ENCODE measurements at places on chromosomes 2 and 18.

- DNase-seq, result no peak
These were observed 26.0 kb downstream of the GALNT5 start for GRCh38 chr2:157283468-157283867.

- no peak for DNase-seq
These were observed 179.8 kb downstream of the HDAC4 start for GRCh38 chr2:239220981-239221396.

- no peak for DNase-seq
These were observed 1.7 kb downstream of the EMILIN2 start for GRCh38 chr18:2848247-2849246.

GRCh38 chr2:210630873-210631560 is 74.6 kb downstream of the CPS1 start:
- DNase-seq, result no peak

- DNase-seq, result no peak
These were observed 15.2 kb upstream of the LBH start for GRCh38 chr2:30216157-30216556.

DNA sequence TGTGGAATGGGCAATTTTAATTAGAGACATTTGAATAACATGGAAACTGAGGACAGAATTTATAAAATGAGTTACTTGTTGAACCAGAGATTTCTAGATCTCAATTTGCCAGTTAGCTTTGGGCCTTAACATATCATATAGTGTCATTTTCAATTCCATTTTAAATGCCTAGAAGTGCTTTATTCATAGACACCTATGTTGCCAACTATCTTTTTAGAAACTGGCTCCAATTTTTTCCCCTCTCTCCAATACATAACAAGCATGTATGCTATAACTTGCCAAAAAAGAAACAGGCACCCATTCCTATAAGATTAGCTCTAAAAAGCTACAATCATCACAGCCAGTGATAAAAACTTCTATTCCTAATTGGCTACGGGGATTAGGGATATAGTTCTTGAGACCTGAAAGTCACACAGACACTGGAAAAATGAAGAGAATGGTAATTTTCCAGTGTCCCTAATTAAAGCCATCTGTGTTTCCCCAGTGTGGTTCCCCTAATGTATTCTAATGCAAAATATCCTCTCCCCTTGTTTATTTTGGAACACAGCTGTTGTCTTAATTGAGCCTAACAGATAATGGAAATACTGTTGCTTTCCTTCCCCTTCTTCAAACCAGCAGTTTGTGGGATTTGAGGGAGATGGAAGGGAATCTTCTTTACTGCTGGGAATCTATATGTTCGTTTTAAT is 205.5 kb upstream of the FSHR start:
- DNase-seq, result no peak

GRCh38 chr2:222904557-222905258 is 43.9 kb downstream of the ACSL3 start:
- no peak for DNase-seq

- no peak for DNase-seq
These were observed 40.8 kb upstream of the MYO1B start for GRCh38 chr2:191204433-191204832.

DNA sequence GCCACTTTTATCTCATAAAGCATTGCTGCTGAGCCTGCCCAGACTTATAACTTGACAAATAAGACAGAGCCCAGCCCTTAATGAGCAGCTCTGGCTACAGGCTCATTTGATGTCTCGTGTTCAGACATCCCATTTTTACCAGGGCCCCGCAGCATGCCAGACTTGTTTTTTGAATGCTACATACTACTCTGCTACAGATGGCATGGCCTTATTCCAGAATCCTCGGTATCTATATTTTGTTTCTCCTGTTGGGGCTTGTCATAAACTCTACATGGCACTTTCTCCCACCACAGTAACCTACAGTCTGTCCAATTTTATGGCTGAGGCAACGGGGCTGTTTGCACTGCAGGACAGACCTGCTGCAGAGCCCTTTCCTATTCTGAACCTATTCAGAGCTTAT is 179.0 kb upstream of the DDX18 start:
- no peak for DNase-seq

GRCh38 chr2:25219621-25220020 is 51.2 kb upstream of the POMC start:
- DNase-seq, result no peak

- no peak for DNase-seq
These were observed 18.2 kb downstream of the SLC8A1 start for GRCh38 chr2:40433736-40434135.

- DNase-seq, result no peak
These were observed 108.7 kb downstream of the MAP3K20 start for GRCh38 chr2:173184031-173185004.

GRCh38 chr2:168482952-168483831 is 27.1 kb downstream of the CERS6 start:
- DNase-seq, result no peak

DNA sequence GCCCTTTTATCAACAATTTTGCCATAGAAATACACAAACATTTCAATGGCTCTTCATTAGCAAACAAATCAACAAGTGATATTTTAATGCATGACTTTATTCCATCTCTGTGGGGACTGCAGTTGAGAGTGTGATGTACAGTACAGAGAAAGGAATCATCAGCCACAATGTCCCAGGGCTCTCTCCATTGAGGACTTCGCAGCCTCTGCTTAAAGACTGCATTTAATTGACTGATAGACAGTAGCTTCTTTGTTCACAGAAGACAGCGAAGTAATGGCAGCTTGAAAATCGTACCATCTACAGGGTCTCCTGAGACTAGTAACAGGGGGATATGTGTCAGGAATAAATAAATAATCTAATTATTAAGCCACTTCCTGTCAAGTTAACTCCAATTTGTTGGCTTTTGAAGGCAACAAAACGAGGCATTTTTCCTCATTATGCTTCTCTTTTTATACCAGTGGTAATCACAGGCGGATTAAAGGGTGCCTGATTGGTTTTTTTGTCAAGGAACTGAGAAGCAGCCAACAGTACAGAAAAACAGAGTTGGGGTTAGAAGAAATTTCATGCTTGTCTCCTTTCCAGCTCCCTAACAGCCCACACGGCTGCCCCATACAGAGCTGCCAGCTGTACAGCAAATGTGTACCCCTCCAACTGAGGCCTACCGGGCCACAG is 164.3 kb downstream of the ZNF521 start:
- DNase-seq, result no peak

- DNase-seq, result no peak
These were observed 30.8 kb upstream of the GLS start for GRCh38 chr2:190849774-190850173.

DNA sequence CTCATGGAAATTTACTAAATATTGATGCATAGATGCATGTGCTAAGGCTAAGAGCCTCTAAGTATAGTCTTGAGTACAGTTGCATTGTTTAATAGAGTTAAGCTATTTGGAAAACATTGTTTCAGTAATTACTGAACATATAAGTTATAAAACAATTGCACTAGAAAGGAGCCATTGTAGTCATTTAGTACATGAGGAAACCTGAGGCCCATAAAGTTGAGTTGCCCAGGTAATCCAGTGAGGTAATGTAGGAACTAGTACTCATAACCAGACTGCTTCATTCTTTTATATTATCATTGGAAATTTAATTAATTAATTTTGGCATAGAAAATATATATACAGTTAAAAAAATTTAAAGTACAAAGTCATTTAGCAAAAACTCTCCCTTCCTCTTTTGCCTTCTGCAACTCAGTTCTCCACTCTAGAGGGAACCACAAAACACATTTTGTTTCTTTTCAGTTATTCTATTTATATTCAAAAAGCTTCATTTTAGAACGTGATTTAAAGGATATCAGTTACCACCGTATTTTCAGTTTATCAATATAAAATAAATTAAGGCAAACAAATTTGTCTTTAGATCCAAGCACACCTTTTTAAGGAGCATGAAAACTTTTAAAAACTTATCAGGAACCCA is 27.8 kb upstream of the TBR1 start:
- no peak for DNase-seq

All from neuronal stem cell (in vitro differentiated cells).